ENCODE measurements at places on chromosomes 5 and 9. TPM values are rescaled to one million over a fixed set of nuclear protein-coding genes. Genes with fewer than 3 reads are reported as not detected.

Gene SMAD5
- 62.1 TPM for total RNA-seq

Gene VLDLR
- total RNA-seq = 10.5 TPM

DNA sequence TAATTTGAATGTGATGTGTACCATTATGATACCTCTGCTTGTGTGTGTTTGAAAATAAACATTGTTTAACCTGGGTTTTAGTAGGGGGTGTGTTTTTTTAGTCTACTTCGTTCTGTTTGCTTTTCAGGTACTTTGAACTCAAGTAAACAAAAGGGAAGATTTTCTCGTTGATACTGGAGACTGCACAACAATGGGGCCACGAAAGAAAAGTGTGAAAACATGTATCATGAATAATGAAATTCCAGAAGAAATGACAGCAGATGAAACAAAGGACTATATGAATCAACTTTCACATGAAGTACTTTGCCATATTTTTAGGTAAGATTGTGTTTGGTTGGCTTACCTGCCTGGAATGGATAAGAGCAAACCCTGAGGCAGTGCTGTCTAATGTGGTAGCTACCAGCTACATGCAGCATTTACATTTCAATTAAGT, 10.8 kb downstream of the FBXO38 start:
- no peaks in the 10 kb centered on the region for H3K27me3 ChIP-seq
- H3K4me1 ChIP-seq = peaks cover 94% of the 10 kb centered on the region
- DNase-seq = no peak
- peaks cover 29% of the 10 kb centered on the region for H3K36me3 ChIP-seq
- no peak overlapping the region for H3K4me3 ChIP-seq
- H3K27ac ChIP-seq = no peak overlapping the region

DNA sequence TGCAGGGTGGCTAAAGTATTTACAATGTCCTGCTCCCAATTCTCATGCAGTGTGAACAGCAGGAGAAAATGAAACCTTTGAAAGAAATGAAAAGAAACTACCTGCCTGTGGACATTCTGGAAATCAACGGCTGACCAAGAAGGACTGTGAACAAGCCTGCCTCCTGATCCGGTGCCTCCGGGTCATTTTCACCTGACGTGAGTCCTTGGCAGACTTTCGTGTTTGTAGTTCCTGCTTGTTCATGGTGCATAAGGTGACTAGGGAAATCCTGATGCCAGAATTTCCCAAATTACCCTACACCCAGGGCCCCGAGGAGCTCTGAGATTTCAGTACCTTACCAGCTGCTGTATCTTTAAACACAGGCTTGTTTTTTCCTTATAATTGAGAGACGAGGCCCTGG, 317.5 kb downstream of the TLE1 start:
- H3K27ac ChIP-seq = no peak overlapping the region
- DNase-seq = no peak
- peaks cover 13% of the 10 kb centered on the region for H3K4me1 ChIP-seq
- H3K27me3 ChIP-seq = no peaks in the 10 kb centered on the region
- H3K36me3 ChIP-seq = no peaks in the 10 kb centered on the region
- H3K4me3 ChIP-seq = no peak overlapping the region

DNA sequence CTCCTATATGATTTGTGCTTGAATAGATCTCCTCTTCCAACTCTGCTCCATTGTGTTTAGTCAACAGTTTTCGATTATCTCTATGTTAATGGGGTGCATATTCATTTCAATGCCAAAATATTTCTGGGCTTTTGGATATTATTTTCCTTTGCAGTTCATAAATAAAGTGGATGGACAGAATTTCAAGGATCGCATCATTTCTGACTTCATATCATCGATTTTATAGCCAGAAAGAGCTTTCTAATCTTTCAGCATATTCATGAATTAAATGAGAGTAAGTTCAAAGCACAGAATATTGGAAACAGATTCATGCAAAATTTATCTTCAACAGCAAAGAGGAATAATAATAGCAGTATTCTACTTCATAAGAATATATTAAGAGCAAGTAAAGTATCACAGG, 60.0 kb upstream of the MINAR2 start:
- H3K4me1 ChIP-seq = no peaks in the 10 kb centered on the region
- H3K27ac ChIP-seq = no peak overlapping the region
- no peaks in the 10 kb centered on the region for H3K36me3 ChIP-seq
- no peak for DNase-seq
- no peaks in the 10 kb centered on the region for H3K27me3 ChIP-seq

DNA sequence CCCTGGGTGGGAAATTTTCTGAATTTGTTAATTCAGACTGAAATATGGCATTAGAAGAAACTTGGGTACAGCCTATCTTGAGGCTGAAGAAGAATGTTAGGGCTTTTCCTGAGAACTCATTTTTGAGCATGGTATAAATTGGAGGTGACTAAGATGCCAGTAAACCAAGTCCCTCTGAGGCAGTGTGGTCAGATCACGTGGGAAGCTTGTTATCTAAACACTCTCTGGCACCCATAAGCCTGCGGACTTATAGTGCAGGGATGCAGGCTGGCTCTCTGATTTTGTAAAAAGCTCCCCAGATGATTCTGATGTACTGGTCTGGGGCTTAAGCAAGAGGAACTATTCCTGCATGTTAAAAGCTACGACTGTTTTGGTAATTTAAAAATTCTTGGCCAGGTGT, 34.3 kb downstream of the MTMR12 start:
- no peak for DNase-seq
- peaks cover 46% of the 10 kb centered on the region for H3K4me1 ChIP-seq
- no peaks in the 10 kb centered on the region for H3K27me3 ChIP-seq
- H3K36me3 ChIP-seq = peaks cover 26% of the 10 kb centered on the region
- no peak overlapping the region for H3K27ac ChIP-seq

Gene CAMK2A
- total RNA-seq = 1.1 TPM

DNA sequence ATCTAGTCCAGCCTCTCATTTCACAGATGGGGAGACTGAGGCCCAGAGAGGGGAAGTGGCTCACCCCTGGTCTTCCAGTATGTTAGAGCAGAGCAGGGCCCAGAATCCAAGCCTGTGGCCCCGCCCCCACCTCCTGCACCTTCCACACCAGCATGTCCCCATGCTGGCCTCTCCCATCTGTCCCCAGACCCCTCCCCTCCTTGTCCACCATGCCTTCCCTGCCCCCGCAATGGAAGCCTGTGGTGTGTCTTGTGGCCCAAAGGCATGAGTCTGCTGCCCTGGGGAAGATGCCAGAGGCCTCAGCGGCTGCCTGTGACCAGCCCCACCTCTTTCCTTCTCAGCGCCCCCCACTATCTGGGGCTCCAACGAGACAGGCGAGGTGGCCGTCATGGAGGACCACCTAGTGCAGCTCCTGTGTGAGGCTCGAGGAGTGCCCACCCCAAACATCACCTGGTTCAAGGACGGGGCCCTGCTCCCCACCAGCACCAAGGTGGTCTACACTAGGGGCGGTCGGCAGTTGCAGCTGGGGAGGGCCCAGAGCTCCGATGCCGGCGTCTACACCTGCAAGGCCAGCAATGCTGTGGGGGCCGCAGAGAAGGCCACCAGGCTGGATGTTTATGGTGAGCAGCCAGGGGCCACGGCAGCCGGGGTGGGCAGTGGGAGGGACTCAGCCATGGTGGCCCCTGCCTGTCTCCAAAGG, 87.2 kb downstream of the HMCN2 start:
- H3K27me3 ChIP-seq = no peaks in the 10 kb centered on the region
- H3K27ac ChIP-seq = no peak overlapping the region
- H3K4me3 ChIP-seq = no peak overlapping the region
- no peaks in the 10 kb centered on the region for H3K4me1 ChIP-seq
- DNase-seq = no peak

DNA sequence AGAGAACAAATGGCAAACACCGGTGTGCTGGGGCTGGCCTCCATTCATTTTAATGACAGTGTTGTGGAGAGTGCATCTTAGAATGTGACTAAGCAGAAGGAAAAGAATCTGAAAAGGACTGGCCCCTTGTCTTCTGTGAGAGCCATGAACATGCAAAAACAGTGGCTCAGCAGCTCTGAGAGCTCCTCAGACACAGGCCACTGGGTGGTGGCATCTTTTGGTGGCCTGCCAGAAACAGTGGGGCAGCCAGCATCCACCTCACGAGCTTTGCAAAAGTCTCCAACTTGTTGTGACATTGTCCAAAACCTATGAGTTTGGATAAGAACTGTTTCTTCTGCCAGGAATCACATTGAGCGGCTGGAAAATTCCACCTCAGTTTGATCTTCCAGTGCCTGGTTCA, 233.4 kb downstream of the NR3C1 start:
- H3K36me3 ChIP-seq = no peaks in the 10 kb centered on the region
- H3K27me3 ChIP-seq = no peaks in the 10 kb centered on the region
- no peak overlapping the region for H3K4me3 ChIP-seq
- no peak for DNase-seq
- no peak overlapping the region for H3K27ac ChIP-seq
- no peaks in the 10 kb centered on the region for H3K4me1 ChIP-seq

- H3K27me3 ChIP-seq = no peaks in the 10 kb centered on the region
- H3K4me1 ChIP-seq = peaks cover 16% of the 10 kb centered on the region
- no peaks in the 10 kb centered on the region for H3K36me3 ChIP-seq
- H3K4me3 ChIP-seq = no peak overlapping the region
- H3K27ac ChIP-seq = no peak overlapping the region
- DNase-seq = no peak
Observed at GRCh38 chr5:142527664-142528295, 158.1 kb downstream of the FGF1 start.

DNA sequence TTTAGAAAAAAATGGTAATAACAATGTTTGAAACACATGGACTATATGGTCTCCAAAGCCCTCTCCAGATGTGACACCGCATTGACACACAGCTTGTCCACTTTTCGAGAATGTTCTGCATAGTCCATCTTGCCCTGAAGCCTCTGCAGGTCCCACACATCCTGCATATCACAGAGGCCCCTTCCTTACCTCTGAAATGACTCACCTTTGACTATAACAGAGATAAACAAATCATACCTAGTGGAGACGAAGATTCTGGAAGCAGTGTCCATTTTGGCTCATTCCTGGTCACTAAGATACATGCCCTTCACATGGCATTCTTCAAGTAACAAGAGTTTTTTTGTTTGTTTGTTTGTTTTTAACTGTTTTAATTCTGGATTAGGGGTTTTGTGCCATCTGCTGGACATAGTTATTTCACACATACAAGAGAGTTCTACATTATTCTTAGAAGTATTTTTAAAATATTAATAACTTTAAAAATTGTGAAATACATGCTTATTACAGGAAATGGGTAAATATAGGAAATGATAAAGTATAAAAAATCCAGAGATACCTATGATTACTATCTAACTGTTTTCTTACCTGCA, 5.1 kb downstream of the ARL14EPL start:
- no peaks in the 10 kb centered on the region for H3K36me3 ChIP-seq
- H3K27ac ChIP-seq = no peak overlapping the region
- H3K4me3 ChIP-seq = no peak overlapping the region
- peaks cover 18% of the 10 kb centered on the region for H3K4me1 ChIP-seq
- H3K27me3 ChIP-seq = no peaks in the 10 kb centered on the region

DNA sequence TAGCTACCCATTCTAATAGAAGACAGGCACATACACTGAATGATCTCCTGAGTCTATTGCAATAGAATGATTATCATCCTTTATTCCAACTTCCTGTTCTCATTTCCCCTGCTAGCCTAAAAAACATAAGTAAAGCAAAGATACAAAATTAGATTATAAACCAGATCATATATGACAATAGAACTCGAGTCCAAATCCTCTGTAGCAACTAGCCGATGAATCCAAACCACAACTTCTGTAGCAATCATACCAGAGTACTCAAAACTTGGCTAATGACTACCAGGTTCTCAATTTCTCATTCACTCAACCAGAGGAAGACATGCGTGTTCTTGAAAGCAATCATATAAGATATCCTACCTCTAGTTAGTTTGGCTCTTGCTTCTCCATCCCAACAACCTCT, 622.1 kb downstream of the PSAT1 start:
- DNase-seq = no peak
- H3K4me1 ChIP-seq = no peaks in the 10 kb centered on the region
- no peak overlapping the region for H3K4me3 ChIP-seq
- no peak overlapping the region for H3K27ac ChIP-seq

- no peak overlapping the region for H3K27ac ChIP-seq
- H3K4me1 ChIP-seq = no peaks in the 10 kb centered on the region
- H3K36me3 ChIP-seq = no peaks in the 10 kb centered on the region
- DNase-seq = no peak
- H3K4me3 ChIP-seq = no peak overlapping the region
- H3K27me3 ChIP-seq = no peaks in the 10 kb centered on the region
Observed at GRCh38 chr5:71932655-71933338, 174.5 kb upstream of the MAP1B start.

GRCh38 chr9:36893184-36893583, 140.9 kb downstream of the PAX5 start:
- H3K27ac ChIP-seq = no peak overlapping the region
- no peak for DNase-seq
- no peaks in the 10 kb centered on the region for H3K4me1 ChIP-seq
- peaks cover 18% of the 10 kb centered on the region for H3K36me3 ChIP-seq

Gene MELK
- 0.92 TPM for total RNA-seq

- no peaks in the 10 kb centered on the region for H3K36me3 ChIP-seq
- DNase-seq = no peak
- H3K27ac ChIP-seq = no peak overlapping the region
- no peaks in the 10 kb centered on the region for H3K4me1 ChIP-seq
- no peak overlapping the region for H3K4me3 ChIP-seq
Observed at GRCh38 chr9:101097210-101097609, 68.7 kb downstream of the PLPPR1 start.

Gene NKD2
- total RNA-seq = 52.3 TPM

DNA sequence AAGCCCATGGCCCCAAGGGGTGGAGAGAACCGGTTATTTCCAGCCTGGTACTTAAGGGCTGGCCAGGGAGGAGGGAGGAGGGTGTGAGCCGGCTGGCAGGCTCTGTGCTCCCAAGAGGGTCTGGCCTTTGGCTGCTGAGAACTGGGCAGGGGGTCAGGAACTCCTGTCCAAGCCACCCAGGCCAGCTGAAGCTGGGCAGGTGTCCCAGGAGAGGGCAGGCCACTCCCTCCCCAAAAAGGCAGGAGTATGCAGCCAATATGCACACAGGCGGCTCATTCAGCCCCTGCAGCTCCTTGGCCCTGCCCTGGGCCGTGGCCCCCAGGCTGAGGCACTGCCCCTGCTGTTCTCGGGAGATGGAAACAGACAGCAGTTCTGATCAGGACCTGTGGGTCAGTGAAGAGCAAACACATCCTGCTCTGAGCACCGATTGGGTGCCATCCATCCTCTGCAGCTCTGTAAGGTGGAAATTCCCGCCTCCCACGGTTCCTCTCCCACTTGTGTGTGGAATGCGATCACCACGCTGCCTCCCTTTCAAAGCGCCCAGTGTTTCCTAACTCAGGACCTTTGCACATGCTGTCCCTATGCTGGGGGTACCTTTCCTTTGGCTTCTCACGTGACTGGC, 17.1 kb upstream of the KIF12 start:
- no peaks in the 10 kb centered on the region for H3K4me1 ChIP-seq
- H3K4me3 ChIP-seq = no peak overlapping the region
- no peaks in the 10 kb centered on the region for H3K36me3 ChIP-seq
- peak; percentile 55 for DNase-seq
- H3K27me3 ChIP-seq = peaks cover 38% of the 10 kb centered on the region
- no peak overlapping the region for H3K27ac ChIP-seq

Gene BTNL8
- total RNA-seq = 1.8 TPM

Gene PRR7
- total RNA-seq = 5.3 TPM

Gene FIBCD1
- total RNA-seq = 0.26 TPM

Gene CXCL14
- 50.3 TPM for total RNA-seq
